ENCODE measurements at places on chromosomes 4 and X.

GRCh38 chrX:147476008-147476407, 435.7 kb upstream of the FMR1 start:
- DNase-seq: peak; percentile 8

DNA sequence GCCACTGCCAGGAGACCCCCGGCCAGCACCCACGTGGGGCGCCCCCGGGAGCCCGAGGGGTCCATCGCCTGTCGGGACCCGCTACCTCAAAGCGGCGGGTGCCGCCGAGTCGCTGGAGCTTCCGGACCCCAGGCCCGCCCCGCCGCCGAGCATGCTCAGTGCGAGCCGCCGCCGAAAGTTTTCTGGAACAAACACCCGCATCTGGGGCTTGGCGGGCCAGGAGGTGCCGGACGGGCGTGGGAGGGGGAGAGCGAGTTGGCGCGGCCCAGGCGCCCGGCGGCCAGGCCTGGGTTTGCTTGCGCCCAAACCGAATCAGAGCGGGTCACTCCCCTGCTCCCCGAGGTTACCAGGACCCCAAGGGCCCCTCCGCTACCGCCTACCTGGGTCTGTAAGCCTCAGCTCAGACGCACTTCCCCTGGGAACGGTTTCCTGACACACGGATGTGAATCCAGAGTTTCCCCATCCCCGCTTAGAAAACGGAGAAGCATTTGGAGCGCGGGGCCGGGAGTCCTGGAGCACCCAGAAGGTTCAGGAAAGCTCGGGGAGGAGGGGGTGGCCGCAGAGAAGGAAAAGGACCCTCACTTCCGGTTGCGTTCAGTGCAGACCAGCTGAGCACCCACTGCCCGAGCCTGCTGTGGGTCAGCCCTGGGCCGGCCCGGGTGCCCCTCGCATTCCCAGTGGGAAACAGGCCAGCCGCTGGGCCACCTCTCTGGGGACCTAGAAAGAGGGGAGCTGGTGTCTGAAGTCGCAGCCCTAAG, at the start of gene EVC2:
TSS of gene EVC2 (minus strand) at position 111 of the 758 bp plus-strand sequence. CDS start at position 65, 46 bp downstream.
- peak; percentile 16 for DNase-seq

DNA sequence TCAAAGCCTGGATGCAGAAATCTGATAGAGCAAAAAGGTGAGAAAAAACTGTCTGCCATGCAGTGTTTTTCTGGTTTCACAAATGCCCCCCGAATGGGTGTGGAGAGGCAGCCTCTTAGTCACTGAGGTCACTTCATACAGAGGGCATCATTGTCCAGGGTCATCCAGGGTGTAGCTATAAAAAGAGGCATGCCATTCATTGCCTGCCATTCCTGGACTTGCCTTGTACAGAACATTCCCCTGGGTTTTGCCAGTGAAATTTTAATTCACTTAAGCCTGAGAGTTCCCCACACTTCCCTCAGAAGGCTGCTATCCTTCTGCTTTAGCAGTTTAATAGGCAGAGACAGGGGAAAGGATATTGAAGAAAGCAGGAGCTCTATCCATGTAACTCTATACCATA, 230.3 kb downstream of the UNC5C start:
- no peak for DNase-seq

- DNase-seq: no peak
These were observed 117.3 kb downstream of the DRD5 start for GRCh38 chr4:9898596-9899305.

DNA sequence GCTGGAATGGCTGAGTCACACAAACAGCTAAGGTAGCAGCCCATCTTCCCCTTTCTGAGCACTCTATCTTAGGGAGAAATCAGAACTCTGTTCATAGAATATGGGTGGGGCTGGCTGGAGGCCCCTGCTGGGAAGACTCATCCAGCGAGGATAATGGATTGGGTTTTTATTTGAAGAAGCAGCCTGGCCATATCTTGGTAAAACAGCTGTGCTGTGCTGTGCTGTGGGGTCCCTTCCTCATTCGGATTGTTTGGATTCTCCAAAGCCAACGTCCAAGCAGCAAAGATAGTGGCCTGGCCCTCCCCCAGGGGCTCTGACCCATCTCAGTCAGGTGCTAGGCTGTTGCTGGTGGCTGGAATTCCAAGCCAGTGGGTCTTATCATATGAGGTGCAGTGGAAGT, 63.8 kb downstream of the ZNF718 start:
- DNase-seq: no peak

- peak; percentile 26 for DNase-seq
These were observed 68.6 kb downstream of the CHST7 start for GRCh38 chrX:46642145-46642544.

All from NCI-H1092 treated with DMSO at 0.1 percent for 48 hours (cell line).